Putamen (tissue), 1 donor: ENCODE measurements at places on chromosomes 4 and X.

GRCh38 chr4:37762294-37762990 is 64.0 kb upstream of the PGM2 start:
- no peak for DNase-seq

DNA sequence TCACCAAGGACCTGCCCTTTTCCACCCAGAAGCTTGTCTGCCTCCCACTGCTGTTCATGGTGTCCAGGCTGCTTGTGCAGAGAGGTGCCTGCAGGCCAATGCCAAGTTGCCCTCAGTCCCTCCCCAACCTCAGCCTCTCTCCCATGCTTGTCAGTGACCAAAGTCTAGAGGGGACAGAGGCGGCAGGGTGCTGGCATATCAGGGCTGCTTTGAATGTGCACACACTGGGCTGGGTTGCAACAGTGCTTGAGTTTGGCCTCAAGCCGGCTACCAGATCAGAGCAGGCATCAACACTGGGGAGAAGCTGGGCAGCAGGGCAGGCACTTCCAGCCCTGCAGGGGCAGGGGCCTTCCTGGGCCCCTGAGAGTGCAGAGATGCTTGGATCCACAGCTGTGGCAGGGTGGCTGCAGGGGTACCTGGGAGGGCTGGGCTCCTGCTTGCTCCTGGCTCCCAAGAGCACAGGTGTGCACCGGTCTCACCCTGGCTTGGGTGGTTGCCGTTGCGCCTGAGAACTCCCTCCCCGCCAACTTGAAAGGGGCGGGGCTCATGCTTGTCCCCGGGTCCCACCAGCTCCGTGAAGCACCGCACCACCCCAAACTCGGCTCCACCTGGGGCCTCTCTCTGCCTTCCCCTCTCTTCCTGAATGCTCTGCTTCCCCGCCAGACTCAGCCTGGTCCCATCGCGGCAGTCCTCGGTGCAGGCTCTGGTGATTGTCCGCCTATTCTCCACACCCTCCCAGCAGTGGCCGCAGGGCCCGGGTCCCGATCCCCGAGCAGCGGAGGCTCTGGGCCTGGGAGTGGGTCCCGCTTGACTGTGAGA is 1681.9 kb upstream of the ADGRL3 start:
- no peak for DNase-seq

DNA sequence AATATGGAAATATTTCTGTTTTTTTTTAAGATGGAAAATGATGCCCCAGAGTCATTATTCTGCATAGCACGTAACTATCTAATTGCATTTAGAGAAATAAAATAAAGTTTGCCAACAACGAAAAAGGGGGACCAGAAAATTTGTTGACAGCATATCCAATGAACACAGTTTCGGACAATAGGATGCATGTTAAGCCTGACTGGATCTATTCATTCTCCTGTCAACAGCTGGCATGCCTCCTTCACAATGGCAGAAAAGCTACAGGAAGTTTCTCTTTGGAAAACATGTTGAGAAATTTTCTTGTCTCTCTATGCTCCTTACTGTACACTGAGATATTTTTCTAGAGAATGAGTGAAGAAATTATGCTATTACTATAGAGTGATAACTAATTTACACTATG is 262.5 kb downstream of the GRID2 start:
- no peak for DNase-seq

- no peak for DNase-seq
These were observed 224.3 kb downstream of the MGST2 start for GRCh38 chr4:139889901-139890300.

DNA sequence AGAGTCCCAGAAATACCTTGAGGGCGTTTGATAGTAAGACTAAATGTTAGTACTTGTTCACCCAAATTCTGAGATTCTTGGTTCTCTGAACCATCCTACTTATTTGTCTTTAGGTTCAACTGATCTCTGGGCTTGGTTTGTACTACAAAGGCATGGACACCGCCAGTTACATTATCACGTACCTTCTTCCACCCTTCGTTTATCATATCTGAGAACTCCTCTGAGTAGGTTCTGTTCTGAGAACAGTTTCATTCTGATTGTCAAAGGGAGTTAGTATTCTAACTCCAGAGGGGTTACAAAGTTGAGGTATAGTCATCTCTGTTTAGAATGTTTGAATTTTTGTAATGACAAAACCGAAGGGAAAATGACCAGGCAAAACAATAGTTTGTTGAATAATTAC is 19.3 kb downstream of the ZFX start:
- DNase-seq, result no peak

DNA sequence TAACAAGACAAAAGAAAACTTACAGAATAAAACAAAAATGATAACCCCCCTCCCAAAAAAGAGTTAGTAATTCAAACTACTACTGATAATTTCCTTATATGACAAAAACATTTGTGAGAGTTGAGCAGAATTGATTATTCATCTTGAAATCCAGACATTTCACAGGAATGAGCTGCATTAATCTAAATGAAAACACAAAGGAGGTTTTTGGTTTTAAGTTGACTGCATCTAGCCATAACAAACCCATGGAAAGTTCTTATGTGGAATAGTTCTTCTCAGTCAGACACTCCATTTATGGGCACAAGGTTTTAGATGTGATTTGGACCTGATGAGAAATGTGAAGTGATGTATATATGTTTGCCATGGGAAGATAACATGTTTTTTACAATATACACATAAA is 95.4 kb downstream of the VCX2 start:
- no peak for DNase-seq

DNA sequence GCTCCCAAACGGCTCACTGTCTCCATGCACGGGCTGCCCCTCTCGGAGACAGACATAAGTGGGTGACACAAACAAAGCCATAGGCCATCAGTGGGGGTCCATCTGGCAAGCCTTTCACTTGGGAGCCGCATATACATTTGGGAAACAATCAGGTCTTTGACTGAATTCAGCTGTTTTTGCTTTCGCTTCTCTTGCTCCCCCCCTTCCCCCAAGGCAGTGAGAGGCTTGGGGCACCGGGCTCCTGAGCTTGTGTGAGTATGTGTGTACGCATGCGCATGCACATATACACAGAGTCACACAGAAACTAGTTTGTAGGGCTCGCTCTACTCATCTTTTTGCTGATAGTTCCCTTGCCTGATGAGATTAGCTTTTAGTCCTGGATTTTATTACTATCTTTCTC is 284.4 kb downstream of the AFF2 start:
- peak; percentile 1 for DNase-seq

GRCh38 chr4:125041372-125041930 is 273.3 kb upstream of the FAT4 start:
- DNase-seq, result no peak

DNA sequence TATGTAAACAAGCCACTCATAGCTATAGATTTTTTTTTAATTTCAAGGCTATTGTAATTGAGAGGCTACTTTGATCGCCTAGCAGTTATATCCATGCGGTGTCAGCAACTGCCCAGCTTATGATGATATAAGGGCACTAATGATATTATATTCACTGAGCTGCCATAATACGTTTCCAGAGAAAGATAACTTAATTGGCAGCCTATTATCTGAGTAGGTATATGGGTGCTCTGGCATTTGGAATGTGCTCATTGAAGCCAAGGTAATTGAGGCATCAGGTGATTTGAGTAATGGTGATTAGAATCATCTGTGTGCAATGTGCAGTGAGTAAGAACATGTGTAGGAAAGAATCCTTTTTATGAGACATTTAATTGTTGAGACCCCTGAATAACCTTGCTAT is 490.0 kb downstream of the CENPC start:
- DNase-seq, result no peak

DNA sequence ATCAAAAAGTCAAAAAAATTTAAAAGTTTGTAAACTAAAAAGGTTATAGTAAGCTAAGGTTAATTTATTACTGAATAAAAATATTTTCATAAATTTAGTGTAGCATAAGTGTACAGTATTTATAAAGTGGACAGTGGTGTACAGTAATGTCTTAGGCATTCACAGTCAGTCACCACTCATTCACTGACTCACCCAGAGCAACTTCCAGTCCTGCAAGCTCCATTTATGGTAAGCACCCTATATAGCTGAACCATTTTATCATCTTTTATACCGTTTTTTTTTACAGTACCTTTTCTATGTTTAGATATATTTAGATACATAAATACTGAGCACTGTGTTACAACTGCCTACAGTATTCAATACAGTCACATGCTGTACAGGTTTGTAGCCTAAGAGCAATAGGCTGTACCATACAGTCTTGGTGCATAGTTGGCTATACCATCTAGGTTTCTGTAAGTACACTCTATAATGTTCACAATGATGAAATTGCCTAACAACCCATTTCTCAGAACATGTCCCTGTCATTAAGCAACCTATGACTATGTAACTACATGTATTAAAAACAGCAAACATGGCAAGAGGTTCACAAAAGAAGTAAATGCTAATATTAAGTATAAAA is 18.6 kb downstream of the ACSL4 start:
- DNase-seq, result no peak

- DNase-seq, result no peak
These were observed 40.7 kb downstream of the SPCS3 start for GRCh38 chr4:176360446-176360845.

GRCh38 chr4:81019006-81019405 is 11.5 kb upstream of the BMP3 start:
- no peak for DNase-seq

- DNase-seq, result peak; percentile 1
These were observed 62.8 kb downstream of the FAM9B start for GRCh38 chrX:8971116-8971515.

DNA sequence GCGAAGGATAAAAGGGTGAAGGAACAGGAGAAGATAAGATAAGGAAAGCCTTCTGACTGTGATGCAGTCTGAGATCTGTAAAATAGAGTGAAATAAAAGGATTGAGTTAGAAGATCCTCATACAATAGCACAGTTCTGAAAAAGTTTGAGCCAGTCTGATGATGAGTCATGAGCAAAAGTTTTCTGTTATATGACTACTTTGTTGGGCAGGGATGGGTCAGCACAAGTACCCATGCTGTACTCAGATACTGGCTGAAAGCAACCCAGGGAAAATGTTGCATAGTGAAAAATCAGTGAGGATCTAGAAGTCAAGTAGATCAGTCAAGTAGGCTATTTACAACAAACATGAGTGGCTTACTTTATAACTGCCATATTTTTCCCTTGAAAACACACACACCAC is 253.5 kb downstream of the PCDH10 start:
- no peak for DNase-seq

DNA sequence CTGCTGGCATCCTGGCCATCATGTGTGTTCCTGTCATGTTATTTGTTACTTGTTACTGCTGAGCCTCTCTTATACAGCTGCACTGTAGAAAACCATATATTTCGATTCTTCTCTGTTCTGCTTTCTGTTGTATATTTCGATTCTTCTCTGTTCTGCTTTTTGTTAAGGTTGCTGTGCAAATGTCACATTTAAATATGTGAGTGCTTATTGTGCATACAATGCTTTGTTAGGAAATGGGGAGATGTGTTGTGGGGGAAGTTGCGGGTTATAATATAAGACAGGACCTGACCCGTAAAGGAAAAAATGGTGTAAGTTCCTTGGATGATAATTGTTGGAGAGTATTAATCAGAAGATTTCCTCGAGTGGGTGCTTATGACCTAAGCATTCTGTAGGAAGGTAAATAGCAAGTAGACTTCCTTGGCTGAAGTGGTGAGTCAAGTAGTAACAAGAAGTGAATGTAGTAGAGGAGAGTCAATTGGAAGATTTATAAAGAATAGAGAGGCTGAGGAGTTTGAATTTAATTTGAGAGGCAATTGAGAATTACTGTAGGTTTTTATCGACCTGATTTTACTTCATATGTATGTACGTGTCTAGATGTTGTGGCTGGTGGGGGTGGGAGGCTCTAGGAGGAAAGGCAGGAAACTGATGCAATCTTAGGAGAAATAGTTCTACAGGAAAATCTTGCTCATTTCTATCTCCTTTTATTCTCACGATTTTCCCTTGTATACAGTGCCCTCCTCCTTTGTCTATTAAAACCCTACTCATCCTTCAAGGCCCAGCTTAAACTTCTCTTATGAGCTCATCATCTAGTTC is 8.5 kb downstream of the OGT start:
- DNase-seq, result no peak

DNA sequence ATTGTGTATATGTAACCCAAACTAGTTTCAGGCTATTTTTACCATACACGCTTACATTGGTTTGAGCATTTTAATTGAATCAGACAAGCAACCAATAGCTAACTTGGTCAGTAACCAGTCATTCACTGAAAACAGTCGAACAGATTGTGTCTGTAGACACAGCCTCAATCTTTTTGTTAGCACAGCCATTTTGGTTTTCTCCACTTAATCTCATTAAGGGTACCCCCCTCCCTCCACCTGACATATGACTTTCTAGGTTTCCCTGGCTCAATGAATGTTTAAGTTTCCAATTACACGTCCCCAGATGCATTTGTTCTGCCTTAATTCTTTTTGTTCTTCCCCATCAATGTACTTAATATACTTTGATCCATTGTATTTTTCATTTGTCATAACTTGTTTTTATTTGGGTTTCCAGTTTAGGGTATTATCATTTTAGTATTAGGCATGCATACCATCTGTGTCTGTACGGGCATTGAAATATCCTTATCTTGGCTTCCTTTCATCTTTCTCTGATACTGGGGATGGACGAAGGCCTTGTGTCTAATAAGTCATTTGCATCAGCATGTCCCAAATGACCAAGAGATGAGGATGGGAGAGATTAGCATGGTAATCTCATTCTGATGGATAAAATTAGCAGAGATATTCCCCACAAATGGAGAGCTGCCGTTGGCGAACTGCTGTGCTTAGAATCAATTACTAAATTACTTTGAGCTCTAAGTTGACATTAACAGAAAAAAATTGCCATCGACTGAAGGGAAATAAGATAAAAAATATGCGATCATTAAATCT is 35.9 kb upstream of the PHOX2B start:
- DNase-seq, result no peak

DNA sequence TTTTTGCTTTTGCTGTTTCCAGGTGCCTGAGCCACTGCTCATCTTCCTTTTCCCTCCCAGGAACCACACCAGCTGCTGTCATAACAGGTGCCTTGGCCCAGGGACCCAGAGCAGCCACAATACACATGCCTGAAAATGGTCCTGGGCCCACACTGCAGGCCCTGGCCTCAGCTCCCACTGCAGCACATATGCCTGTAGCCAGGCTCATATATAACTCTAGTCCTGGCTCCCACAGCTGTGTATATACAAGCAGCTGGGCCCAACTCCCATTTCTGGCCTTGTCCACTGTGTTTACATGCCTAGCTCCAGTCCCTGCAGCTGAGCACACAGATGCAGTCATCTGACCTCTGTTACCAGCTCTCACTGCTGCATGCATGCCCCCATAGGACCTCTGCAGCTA is 930.5 kb downstream of the ADGRL3 start:
- no peak for DNase-seq

- DNase-seq, result no peak
These were observed 934 bp downstream of the PDHA1 start for GRCh38 chrX:19344661-19345060.
